ENCODE measurements at places on chromosomes 7 and 10.

DNA sequence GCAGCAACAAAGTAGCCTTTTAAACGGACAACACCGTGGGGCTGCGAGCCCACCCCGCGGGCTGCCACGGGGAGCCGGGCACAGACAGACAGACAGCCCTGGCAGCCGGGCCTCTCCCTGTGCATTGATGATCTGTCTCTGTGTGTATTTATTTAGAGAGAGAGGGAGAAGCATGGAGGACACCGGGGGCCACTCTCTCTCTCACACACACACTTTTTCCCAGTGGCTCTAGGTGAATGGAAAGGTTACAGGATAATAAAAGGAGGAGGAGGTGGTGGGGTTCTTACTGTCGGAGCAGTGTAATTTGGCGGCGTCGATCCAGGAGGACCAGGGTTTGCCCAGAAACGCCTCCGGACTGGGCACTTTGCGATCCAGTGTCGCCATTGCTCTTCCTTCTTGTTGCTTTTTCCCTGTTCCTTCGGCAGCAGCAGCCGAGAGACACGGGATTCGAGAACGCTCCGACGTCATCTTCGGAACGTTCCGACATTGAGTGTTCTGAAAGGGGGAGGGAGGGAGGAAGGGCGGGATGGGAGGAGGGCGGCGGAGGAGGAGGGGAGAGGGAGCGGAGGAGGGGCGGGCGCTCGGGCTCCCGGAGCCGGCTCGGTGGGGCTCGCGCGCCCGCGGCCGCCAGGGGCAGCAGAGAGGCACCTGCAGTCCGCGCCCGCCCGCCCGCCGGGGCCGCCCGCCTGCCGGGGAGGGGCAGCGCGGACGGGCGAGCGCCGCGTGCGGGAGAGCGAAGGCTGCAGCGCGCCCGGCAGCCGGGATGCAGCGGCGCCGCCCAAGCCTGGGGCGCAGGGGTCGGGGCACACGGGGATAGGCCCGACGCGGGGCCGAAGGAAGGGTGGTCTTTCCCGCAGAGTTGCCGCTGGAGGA, at the start of gene ATXN7L1:
ATXN7L1 (minus strand) TSS at position 509 of the 873 bp plus-strand sequence; CDS start at position 468, 41 bp downstream.
- DNase-seq = peak; percentile 90

DNA sequence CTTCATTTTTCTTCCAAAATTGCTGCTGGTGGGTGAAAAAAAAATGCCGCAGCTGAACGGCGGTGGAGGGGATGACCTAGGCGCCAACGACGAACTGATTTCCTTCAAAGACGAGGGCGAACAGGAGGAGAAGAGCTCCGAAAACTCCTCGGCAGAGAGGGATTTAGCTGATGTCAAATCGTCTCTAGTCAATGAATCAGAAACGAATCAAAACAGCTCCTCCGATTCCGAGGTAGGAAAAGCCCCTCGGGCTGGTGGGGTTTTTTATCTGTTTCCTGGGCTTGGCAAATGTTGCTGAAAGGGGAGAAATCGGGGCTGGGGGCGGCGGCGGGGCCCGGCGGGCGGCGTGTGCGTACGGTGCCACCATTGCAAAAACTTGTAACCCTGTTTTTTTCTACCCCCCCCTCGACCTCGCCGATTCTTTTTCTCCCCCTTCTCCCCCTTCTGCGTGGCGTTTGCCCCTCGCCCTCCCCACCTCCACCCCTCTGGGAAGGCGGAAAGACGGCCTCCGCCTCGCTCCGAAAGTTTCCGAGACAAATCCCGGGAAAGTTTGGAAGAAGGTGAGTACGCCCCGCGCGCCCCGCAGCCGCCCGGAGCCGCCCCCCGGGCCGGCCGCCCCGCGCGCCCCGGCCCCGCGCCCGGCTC, 789 bp downstream of the TCF7L2 start:
- peak; percentile 59 for DNase-seq

DNA sequence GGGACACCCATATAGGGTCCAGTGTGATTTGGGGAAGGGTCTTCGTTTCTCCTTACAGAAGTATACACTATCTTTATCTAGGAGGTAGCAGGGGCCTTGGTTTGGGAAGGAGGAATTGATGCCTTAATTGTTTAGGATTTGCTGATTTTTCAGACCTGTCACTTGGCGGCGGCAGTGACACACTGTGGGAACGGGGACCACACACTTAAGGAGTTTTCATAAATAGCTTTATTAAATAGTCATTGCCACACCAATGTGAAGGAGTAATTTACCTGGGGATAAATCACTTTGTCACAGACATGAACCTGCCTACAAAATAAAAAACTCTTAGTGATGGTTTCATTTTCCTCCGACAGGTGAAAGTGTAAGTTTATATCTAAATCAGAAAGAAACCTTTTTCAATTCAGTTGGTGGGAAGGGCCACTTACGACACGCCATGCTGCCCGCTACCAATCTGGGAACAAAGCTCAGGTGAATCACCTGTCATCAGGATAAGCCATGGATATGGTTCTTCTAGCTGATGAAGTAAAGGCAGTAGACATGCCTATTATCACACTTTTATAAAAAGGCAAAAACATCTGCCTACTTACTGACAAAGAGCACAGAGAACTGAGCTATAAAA, 12.3 kb upstream of the ENO4 start:
- no peak for DNase-seq

DNA sequence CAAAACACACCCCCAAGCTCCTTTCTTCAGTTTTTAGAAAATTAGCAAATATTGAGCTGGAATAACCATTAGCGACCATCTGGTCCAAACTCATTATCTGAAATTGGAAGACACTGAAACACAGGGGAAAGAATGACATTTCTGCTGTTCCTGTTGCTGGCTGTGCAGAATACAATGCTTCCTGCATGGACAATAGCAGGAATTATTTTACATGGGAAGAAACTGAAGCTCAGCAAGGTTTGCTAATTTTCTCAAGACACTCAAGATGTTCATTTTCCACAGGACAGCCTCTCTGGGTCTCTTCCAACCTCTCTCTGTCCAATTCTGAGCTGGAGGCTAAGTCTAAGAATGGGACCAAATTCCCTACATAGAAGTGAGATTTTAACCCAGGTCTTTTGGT, 81.9 kb upstream of the TNS3 start:
- DNase-seq = no peak

GRCh38 chr10:80132299-80133139, at the start of gene PLAC9:
TSS of gene PLAC9 (plus strand) at chr10:80132730. CDS start at chr10:80132763, 33 bp downstream.
- no peak for DNase-seq

GRCh38 chr10:131088619-131089018, 222.9 kb downstream of the TCERG1L start:
- DNase-seq = no peak

DNA sequence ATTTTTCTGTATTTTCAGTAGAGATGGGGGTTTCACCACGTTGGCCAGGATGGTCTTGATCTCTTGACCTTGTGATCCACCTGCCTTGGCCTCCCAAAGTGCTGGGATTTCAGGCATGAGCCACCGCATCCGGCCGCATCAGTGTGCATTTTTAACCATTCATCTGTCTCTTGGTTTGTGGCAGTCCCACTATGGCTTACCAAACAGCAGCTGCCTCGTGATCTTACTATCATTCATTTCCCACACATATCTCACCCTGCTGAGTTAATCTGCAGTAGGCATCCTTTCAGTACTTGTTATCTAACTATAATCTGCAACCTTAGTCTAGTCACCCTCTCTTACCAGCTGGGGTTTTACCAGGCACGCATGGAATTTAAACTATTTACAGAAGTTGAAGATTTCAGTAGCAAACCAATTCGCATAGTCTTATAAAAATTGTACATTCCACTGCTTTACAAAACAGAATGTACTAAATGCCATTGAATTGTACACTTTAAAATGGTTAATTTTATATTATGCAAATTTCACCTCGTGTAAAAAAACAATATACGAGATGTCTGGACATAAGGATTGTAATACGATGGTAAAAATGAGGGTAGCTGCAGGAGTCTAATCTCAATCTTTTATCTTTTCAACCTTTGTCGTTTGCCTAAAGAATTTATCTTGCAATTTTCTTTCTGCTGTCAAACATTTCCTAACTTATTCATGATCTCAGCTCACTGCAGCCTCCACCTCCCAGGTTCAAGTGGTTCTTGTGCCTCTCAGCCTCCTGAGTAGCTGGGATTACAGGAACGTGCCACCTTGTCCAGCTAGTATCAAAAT, 4.6 kb upstream of the TBC1D12 start:
- no peak for DNase-seq
